ENCODE measurements at places on chromosomes 4 and X.

GRCh38 chr4:4217113-4217512, 9.6 kb downstream of the OTOP1 start:
- no peak for DNase-seq

- no peak for DNase-seq
These were observed 187.8 kb downstream of the FRAS1 start for GRCh38 chr4:78244705-78245485.

DNA sequence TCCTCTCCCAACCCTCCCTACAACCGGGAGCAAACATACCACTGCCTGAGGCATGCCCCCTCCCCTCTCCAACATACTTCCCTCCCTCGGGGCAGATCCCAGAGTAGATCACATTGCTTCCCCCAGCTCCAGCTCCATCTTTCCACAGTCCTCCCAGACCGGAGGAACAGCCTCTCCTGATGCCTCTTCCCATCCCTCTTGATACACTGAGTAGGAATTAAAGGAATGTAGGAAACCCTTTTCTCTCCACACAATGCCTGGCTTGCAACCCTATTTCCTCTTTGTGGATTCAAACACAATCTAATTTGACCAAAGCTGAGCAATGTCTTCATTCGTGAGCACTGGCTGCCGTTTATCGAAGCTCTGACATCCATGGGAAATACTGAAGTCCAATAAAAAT, 339.8 kb downstream of the BCOR start:
- no peak for DNase-seq

DNA sequence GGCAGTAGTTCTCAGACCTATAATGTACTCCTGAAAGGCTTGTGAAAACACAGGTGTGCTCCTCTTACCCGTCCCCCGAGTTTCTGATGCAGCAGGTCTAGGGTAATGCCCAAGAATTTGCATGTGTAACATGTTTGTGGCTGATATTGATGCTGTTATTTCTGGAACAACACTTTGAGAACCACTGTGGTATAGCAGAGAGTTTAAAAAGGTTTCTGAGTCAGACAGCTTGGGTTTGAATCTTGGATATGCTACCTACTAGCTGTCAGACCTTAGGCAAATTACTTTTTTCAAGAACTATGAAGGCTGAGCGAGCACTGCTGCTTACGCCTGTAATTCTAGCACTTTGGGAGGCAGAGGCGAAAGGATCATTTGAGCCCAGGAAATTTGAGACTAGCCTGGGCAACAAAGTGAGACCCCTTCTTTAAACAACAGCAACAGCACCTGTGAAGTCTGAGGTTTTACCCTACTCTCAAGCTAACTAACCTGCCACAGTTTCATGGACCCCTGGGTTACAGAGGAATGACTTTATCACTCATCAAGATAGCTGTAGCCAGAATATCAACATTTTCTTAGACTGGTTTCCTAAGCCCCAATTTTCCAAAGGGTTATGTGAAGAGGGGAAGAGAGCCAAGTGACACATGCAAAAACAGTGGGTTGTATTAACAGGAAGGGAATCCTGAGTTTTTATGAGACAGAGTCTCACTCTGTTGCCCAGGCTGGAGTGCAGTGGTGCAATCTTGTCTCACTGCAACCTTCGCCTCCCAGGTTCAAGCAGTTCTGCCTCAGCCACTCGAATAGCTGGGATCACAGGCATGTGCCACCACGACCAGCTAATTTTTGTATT, 5.1 kb downstream of the AFF1 start:
- no peak for DNase-seq

DNA sequence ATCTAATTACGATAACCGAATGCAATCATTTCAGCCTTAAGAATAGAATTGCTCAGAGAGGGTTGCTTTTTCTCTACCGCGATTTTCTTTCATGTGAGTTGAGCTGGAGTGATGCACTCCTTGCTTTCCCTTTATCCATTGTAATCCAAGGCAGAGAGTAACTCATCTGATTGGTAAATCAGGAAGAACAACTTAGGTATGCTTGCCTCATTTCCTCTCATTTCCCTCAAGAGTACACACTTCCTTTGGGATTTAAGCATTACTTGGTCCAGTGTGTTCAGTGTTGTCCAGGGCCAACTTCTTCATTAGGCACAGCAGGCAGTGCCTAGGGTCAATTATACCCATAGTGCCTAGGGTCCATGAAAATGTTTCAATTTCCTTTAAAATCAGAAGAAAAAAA, 15.7 kb upstream of the N4BP2 start:
- DNase-seq, result no peak

- DNase-seq, result no peak
These were observed 120.8 kb upstream of the CXXC4 start for GRCh38 chr4:104615496-104615895.

DNA sequence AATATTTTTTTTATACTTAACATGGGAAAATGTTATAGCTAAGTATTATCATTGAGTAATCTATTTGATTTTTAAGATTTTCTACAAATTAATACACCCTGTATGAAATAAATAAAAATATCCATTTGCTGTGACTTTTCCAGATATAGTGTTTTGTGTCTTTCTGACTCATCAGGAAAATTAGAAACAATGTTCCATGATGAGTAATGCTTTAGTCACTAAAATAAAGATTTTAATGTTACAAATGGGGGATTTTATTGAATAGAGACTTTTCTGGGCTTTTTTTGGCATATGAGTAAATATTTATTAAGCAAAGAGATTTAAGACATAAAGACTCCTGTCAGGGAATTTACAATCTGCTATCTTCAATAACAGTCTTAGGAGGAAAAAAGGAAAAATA, 279.2 kb upstream of the NOCT start:
- no peak for DNase-seq

DNA sequence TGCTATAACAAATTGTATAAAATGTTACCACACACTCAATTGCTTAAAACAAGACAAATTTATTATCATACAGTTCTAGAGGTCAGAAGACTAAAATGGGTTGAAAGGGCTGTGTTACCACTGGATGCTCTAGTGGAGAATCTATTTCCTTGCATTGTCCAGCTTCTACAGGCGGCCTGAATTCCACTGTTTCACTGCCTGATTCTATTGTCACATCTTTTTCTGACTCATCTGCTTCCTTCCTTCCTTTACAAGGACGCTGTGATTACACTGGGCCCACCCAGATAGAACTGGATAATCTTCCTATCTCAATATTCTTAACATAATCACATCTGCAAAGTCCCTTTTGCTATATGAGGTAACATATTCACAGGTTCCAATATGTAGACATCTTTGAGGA, 19.4 kb upstream of the ARMCX1 start:
- no peak for DNase-seq

- no peak for DNase-seq
These were observed 182.6 kb downstream of the ATOH1 start for GRCh38 chr4:94011190-94011589.

GRCh38 chr4:137283737-137284136, 248.6 kb downstream of the PCDH18 start:
- DNase-seq, result no peak

GRCh38 chr4:134028421-134028820, 173.2 kb downstream of the PABPC4L start:
- DNase-seq, result no peak

- DNase-seq, result no peak
These were observed 96.4 kb downstream of the CPZ start for GRCh38 chr4:8688908-8689445.

GRCh38 chr4:53886090-53886489, 178.3 kb downstream of the CHIC2 start:
- DNase-seq, result no peak

GRCh38 chr4:47798165-47798564, 39.7 kb downstream of the CORIN start:
- DNase-seq, result no peak

GRCh38 chrX:111244235-111244750, 26.0 kb downstream of the CAPN6 start:
- DNase-seq, result no peak

DNA sequence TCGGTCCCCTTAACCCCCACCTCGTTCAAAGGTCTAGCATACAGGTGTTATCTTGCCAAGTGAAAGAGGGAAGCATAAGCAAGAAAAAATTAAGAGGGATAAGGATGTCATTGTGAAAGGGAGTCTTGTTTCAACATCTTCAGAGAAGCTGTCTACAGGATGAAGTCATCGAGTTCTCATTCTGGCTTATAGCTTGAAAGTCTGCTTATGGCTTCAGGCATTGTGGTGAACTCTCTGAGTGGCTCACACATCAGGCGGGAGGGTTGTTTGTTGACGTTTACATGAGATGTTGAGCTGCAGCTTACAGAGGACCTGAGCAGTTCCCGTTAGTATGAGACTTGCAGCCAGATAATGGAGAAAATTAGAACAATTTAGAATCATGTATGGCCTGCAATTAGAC, 16.6 kb downstream of the MAGEA9B start:
- DNase-seq, result no peak

DNA sequence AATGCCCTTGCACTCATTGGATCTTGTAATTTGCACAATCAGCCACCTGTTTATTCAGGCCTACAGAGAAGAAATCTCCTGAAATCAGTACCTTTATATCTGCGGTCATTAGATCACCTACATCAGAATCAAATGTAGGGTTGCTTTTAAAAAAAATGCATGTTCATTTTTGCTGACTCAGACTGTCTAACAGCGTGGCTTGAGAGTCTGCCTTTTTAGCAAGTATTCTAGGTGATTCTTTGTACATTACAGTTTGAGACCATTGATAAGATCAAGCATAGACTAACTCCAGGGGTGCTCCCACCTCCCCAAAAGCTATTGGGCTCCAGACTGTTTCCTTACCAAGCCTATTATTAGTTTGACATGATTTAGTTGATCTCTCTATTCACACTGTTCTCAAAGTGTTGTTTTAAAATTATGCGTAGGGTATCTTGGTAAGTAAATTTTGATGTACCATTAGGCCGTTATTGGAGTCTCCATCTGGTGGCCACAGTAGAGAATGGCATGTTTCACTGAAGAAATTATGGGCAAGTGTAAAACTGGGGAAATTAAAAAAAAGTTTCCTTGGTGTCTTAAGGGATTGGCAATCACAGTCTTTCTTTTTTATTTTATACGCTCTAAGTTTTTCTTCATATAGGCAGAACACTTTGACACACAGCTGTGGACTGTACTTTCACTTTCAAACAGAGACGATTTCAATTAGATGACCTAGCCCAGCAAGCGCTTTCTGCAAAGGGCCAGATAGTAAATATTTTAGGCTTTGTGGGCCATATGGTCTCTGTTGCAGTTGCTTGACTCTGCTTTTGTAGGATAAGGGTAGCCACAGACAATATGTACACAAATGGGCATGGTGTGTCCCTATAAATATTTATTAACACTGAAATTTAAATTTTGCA, 33.7 kb upstream of the MSL3 start:
- no peak for DNase-seq

DNA sequence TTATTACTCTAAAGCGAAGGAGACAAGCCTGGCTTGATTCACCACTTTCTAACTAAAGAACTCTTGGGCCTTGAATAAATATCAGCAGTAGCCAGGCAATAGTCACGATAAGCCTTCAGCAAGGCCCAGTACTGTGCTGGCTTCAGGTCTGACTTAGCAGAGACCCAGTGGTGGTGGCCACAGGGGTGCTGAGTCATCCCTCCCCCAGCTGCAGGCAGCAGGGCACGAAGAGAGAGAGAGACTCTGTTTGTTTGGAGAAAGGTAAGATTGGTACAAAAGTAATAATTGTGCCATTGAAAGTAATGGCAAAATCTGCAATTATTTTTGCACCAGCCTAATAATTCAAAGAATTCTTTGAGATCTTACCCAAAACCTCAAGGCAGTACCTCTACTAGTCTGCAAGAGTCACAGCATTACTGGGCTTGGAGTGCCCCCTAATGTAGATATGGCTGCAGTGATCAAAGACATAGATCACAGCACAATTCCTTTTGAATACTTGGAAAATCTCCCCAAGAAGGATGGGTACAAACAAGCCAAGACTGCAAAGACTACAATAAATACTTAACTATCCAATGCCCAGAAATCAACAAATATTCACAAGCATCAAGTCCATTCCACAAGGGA, 159.5 kb upstream of the USP38 start:
- no peak for DNase-seq

DNA sequence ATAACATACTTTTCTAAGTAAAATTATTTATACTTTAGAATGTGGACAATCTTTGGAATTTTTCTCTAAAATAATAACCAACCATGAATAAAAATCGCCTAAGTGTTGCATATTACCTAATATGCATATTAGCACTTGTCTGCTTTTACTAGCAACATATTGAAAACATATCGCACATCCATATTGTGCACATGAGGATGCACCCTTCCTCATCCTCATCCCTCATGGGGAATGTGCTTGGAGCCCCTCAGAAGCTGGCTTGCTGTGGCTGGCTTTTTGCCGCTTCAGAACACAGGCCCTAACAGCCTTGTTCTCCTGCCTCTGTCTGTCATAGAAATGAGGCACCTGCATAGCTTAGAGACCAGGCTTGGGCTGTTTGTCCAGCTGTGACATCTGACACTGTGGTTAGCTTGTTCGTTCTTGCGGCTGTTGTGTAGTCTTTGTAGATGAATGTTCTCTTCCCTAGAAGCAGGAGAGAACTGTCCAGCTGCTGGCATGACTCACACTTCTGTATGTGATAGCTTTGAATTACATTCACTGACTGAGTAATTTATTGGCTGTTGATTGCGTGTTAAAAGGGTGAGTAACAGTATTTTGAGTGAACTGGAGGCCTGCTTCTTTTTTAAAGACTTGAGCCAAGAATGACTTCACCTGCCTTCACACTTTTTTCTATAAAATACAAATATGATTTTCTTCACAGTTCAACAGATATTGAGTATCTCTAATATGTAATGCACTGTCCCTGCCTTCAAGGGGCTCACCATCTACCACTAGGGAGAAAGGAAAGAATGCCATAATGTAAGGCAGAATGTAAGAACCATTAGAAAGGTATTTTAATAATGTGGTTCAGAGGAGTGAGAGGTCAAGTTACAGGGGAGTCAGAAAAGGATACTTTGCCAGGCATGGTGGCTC, 81.9 kb downstream of the HMGB2 start:
- DNase-seq, result no peak

DNA sequence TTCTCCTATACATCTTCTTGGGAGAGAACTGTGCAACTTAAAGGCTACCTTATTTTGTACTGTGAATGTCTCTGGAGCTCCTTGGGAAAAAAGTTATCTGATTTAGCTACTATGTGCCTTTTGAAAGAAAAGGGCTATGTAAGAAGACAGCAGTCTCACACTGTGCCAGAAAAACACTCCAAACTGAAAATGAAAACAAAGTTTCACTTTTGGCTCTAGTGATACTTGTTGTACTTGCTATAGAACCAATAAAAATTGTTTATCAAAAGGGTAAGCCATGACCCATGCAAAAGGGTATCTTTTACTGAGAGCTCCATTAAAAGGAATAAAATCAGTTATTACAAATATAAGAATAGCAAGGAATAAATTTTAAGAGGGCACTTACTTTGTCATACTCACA, 2270.0 kb downstream of the ARAP2 start:
- DNase-seq, result no peak

DNA sequence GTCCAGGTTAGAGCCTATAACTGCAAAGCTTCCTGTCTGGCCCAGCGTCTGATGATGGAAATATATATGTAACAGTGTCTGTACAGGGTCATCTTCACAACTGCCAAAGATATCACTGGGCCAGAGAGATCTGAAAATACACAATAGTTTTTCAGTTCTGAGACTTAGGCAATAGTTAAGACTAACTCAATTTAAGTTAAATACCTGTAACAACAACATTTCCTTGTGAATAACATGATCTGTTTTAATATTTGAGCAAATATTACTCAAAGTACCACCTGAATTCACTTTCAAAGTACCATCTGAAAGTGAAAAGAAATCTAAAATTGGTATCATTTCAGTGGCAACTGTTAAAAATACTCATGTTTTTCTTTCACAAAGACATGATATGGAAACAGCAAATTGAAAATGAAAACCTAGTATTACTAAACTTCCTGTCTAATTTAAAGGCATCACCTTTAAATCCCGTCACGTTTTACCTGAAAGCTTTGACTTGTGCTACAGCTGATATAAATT, 9.6 kb downstream of the ZAR1 start:
- DNase-seq, result no peak

All from hypothalamus (tissue), 51 donors.